Ascending aorta (tissue), 2 donors: ENCODE measurements at places on chromosomes 5 and 9. TPM values are rescaled to one million over a fixed set of nuclear protein-coding genes. Genes with fewer than 3 reads are reported as not detected.

DNA sequence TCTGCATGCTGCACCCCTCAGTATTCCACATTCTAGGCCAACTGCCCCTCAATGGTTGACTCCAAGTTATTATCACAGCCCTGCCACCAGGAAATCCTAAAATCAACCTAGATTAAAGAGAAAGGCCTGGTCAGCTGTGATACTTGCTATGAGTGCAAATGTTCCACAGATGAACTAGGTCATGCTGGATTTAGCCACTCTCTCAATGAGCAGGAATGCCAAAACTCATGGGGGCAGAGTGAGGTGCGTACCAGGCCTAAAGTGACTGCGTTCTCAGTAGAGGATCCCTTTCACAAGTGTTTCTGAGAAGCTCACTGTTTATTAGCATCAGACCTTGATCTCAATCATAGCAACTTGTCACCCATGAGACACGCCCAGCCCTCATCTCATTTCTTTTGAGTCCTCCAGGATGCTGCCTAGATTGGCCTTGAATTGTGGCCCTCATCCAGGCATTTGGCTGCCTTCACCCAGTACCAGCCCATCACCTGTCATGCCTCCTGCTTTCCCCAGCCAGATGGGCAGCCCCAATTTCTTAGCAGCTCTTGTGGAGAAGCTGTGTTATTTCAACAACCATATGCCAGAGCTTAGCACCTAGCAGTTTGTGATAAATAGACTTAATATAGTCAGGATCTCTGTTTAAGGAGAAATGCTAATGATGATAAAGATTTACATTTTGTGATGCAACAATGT, 383.9 kb downstream of the CTNND2 start:
- H3K4me1 ChIP-seq = no peaks in the 10 kb centered on the region
- no peak for DNase-seq
- H3K4me3 ChIP-seq = no peak overlapping the region
- no peaks in the 10 kb centered on the region for H3K36me3 ChIP-seq

The WDR31 gene
- 0.21 TPM for total RNA-seq

The MYOZ3 gene
- 1.1 TPM for total RNA-seq

DNA sequence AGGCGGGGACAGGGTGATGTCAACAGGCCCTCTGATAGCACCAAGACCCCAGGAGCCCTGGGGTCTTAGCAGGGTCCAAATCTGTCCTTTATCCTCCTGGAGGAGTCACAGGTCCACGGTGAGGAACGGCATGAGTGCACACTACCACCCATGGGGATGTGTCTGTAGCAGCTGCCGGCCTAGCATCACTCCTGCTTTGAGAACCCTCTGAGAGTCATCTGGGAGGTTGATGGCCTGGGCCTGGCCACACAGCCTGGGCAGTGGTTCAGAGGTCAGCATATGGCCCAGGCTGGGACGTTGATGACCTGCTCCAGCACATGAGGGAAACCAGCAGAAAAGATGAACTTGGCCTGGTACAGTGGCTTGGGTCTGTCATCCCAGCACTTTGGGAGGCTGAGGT, 1.8 kb upstream of the GFPT2 start:
- H3K36me3 ChIP-seq = no peaks in the 10 kb centered on the region
- no peaks in the 10 kb centered on the region for H3K4me1 ChIP-seq
- no peak for DNase-seq
- no peaks in the 10 kb centered on the region for H3K27me3 ChIP-seq
- H3K27ac ChIP-seq = no peak overlapping the region
- H3K4me3 ChIP-seq = no peak overlapping the region

GRCh38 chr5:170440771-170441392, 51.7 kb upstream of the KCNMB1 start:
- H3K4me3 ChIP-seq = no peak overlapping the region
- no peaks in the 10 kb centered on the region for H3K4me1 ChIP-seq
- H3K27ac ChIP-seq = no peak overlapping the region
- H3K27me3 ChIP-seq = no peaks in the 10 kb centered on the region

GRCh38 chr5:109619606-109620005, 70.1 kb upstream of the MAN2A1 start:
- no peaks in the 10 kb centered on the region for H3K4me1 ChIP-seq
- H3K4me3 ChIP-seq = no peak overlapping the region
- H3K36me3 ChIP-seq = no peaks in the 10 kb centered on the region
- DNase-seq = no peak
